Naive thymus-derived CD4-positive, alpha-beta T cell (primary cell): ENCODE measurements at places on chromosomes 12 and 14.

GRCh38 chr12:44431647-44432343, 444.3 kb downstream of the NELL2 start:
- no peak for DNase-seq

- no peak for DNase-seq
Measured at GRCh38 chr12:117188961-117189724, 1.1 kb downstream of the FBXO21 start.

GRCh38 chr12:28563286-28563685, 373.0 kb downstream of the CCDC91 start:
- DNase-seq: no peak

DNA sequence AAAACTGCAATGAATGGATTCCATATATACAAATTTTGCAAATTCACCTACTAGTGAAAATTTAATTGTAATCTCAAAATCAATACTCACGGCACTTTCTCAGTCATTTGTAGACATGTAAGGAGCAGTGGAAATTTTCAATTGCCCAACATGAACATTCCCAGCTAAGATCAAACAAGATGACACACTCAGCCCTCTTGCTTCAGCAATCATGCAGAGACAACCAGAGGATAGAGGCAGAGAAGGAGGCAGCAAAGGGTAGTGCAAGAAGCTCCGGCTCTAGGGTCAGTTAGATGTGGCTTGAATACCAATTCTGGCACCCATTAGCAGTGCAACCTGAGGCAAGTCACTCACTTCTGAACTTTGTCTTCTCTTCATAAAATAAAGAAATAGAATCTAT, 91.5 kb upstream of the SLC35F4 start:
- DNase-seq: no peak

- DNase-seq: no peak
Measured at GRCh38 chr14:94464290-94464689, 11.7 kb upstream of the SERPINA11 start.

DNA sequence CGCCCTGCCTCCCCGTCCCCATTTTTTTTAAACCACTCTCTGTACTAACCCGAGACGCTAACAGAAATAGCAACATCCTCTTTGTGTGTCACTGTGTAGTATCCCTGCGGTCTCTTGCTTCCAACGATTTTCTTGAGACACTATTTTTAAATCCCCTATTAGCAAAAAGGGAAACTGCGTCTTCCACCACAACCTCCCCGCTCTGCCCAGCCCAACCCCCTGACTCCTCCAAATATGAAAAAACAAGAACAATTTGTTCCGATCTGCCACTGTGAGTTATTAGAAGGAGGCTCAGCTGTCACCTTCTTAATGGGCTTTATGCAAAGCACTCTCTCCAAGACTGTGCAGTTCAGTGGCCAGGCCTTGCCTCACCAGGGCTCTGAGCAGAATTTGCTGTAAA, 76.3 kb downstream of the MAP1LC3B2 start:
- no peak for DNase-seq

GRCh38 chr12:69644511-69644910, 33.8 kb upstream of the LRRC10 start:
- DNase-seq: no peak

DNA sequence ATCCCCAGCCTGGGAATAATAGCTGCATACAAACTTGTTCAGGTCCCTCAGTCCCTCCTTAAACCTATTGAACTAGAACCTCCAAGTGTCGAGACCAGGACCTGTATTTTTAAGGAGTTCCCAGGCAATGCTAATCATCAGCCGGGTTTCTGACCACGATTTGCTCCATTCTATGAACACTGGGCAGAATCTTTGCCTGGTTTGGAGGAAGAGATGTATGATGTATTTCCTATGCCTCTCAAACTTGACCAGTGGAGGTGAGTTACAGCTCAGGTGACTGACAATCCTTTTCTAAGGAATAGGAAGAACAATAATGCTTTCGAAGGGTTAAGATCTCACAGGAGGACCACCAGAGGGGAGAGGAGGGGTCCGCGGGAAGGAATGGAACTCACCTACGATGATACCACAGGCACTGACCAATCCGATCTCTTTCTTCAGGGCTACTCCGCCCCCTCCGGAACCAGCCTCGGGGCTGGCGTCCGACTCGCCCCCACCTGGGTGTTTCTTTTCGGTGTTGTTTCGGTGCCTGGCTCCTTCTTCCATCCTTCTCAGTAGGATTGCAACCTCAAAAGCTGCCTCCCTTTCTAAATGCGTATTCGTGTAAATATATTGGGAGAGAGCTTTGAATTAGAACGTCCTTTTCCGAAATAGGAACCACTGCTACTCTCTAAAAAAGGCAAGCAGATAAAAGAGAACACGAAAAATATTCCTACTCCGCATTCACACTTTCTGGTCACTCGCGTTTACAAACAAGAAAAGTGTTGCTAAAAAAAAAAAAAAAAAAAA, 895 bp downstream of the SLC7A8 start:
- peak; percentile 37 for DNase-seq

DNA sequence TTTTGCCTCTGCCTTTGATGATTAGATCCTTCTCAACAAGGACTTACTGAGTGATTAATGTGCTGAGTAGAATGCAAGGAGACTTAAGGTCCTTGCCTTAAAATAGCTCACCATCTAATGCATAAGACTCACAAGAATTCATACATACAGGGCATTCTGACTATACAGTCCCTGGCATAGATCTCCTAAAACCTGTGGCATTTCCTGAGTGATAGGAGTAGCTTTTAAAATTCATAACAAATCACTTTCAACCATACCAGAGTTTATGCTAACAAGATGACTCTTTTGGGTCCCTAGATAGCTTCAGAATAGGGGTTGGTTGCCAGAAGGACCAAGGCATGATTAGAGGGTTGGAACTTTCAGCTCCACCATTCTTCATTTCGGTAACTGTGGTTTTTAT, 48.8 kb downstream of the STXBP6 start:
- DNase-seq: no peak

DNA sequence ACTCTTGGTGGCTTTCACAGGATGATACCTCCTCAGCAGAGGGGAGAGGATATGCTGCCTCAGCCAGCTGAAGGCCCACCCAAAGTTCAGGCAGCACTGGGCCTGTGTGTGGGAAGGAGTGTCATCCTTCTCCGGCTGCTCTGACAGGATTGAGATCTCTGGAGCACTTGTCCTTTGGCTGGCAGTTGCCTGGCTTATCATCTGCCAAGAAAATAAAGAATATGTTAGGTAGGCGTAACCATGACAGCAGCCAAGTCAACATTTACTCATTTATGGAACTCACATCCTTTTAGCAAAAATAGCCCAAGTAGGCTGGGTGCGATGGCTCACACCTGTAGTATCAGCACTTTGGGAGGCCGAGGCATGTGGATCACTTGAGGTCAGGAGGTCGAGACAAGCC, 68.5 kb downstream of the PPFIBP1 start:
- DNase-seq: no peak

DNA sequence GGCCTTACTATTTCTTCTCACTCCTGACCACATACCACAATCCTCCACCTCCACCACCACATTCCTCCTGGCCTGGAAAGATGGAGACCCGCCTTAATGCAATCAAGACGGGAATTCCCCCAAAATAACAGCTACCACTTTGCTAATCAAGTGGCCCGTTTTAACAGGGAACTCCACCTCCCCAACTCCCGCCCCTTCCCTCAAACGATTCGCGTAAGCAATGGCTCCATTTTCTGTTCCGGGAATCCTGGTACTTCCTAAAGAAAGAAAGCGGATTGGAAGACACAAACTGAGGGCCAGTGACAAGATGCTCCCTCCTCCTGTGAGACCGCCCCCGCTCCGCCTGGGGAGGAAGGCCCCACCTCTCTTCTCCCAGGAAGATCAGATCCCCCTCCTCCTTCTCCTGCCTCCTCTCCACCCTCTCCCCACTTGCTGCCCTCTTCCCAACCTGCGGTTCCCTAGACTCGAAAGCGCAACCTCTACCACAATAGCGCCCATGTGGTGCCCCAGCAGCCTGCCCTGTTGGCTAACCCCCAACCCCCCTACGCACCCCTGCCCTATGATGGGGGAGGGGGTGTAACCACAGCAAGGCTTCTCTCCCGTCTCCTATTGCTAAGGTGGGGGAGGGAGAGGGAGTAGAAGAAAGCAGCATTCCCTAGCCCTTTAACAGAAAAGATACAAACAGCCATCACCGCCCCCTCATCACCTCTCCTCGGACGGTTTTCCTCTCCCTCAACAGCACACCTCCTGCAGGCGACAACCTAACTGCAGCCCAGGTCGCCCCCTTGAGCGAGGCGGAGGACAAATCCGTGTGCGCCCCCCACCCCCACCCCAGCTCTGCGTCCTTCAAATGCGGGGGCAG, 777 bp downstream of the ARF3 start:
- no peak for DNase-seq

- no peak for DNase-seq
Measured at GRCh38 chr14:74299061-74299545, 3.6 kb downstream of the ABCD4 start.

DNA sequence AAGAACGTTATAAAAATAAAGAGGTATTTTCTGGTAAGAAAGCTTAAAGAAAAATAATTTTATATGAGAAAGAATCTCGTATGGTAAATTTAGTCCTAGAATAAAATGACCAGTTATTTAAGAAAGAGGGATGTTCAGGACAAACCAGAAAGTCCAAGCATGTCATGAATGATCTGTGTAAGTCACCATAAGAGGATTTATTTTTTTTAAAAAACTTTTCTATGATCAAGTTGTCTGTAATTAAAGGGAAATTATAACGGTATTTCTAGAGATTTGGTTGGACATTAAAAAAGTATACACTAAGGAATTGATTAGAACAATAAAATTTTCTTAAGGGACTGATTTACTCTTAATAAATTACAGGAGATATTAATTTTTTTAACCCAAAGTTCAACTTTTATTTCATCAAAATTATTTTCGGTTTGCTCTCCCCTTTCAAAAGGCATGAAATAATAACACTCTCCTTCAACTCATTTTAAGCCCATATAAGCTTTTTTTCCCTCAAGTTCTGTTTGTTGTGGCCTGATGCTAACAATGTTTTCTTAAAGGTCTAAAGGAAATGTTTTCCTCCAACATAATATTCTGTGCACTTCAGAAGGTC, 49.9 kb upstream of the CPSF6 start:
- no peak for DNase-seq

- peak; percentile 14 for DNase-seq
Measured at GRCh38 chr12:40946612-40947194, 241.4 kb upstream of the PDZRN4 start.

DNA sequence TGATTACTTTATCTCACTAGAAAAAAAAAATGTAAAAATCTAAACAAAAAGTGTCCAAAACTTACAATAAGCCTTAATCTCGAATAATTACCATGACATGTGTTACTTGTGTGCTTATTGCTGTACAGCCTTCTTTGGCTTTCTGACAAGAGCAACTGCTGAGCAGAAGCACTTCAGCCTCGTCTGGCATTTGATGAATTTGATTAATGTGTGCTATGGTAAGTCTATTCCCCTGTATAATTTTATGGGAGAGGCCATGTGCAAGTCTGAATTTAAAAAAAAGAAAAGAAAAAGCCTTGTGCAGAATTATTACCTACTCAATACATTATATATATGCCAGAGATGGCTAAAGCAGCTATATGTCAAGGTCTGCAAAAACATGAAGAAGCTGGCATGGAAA, 113.9 kb downstream of the AEBP2 start:
- DNase-seq: no peak

- DNase-seq: no peak
Measured at GRCh38 chr14:28141662-28142061, 624.9 kb upstream of the FOXG1 start.

- no peak for DNase-seq
Measured at GRCh38 chr14:69632164-69632563, 20.8 kb downstream of the SUSD6 start.

DNA sequence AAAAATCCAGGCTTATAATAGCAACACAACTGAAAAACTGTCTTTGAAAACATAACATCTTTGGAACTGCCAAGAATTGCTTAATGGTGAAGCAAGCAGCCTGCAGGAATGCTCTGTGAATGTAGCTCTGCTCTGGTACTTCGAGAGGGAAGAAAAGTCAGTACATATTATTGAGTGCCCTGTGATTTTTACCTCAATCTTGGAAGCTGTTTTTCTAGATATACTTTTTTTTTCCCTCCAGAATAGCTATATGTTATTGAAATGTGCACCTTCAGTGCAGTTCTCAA, 508.1 kb downstream of the PCNX1 start:
- no peak for DNase-seq

GRCh38 chr12:31631809-31632208, 27.7 kb upstream of the ETFBKMT start:
- DNase-seq: no peak

DNA sequence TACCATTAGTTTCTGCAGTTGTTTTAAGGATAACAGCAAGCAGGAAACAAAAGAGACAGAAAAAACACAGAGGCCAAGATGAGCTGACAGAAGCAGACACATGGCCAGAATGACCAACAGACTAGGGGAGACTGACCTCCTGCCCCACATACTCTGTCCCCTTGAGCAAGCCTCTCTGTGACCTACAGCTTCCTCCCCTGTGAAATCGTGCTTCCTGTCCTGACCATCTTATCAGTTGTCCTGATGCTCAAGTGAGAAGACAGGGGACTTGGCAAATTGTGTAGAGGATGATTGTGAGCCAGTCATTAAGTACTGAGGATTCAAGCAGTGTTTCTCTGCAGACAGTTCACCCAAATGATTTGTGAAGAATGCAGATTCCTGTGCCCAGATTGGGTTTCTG, 229.0 kb downstream of the SLC41A2 start:
- DNase-seq: no peak

DNA sequence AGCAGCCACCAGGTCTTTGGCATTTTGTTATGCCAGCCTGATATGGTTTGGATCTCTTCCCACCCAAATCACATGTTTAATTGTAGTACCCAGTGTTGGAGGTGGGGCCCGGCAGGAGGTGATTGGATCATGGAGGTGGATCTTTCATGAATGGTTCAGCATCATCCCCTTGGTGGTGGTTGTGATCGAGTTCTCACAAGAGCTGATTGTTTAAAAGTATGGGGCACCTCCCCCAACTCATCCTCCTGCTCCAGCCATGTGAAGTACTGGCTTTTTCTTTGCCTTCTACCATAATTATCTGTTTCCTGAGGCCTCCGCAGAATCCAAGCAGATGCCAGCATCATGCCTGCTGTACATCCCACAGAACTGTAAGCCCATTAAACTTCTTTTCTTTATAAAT, 12.8 kb upstream of the PRKD1 start:
- no peak for DNase-seq

DNA sequence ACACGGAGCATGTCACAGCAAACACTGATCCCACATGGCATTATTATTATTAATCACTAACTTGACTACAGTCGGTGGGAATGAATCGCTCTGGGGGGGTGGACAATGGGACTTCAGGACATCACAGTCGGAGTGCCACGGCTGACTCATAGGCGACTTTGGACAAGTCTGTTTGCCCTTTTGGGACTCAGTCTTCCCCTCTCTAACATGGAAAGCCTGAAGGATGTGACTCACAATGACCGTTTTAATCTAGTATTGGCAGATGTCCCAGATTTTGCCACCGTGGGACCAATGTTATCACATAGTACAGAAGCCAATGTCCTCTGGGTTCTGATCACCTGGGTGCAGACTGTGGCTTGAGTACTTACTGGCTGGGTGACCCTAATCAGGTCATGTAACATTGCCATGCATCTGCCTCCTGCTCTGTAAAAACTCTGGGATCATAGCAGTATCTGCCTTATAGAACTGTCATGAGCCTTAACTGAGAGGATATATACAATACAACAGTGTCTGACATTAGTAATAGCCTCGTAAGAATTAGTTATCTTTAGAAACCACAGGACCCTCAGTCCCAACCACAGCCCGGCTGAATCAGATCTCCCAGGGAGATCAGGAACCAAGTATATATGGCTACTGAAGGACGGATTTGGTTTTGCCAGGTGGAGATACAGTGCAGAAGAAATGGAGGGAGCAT, 362.6 kb downstream of the BCL11B start:
- no peak for DNase-seq
